ENCODE measurements at places on chromosomes 11 and 22. TPM values are rescaled to one million over a fixed set of nuclear protein-coding genes. Genes with fewer than 3 reads are reported as not detected.

DNA sequence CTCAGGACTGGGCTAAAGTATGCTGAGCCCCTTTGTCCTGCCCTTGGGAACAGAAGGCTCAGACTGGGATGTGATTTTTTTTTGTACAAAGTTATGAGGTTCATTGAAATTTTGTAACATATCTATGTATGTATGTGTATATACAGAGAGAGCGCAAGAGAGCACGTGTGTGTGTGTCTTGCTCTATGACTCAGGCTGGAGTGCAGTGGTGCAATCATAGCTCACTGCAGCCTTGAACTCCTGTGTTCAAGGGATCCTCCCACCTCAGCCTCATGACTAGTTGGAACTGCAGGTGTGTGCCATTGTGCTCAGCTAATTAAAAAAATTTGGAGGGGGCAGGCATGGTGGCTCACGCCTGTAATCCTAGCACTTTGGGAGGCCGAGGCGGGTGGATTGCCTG lies 5.7 kb downstream of the TMEM25 start:
- DNase-seq, result no peak

GRCh38 chr11:84854498-84854880 lies 772.7 kb downstream of the DLG2 start:
- no peak for DNase-seq

GRCh38 chr11:36253238-36253637 lies 36.0 kb downstream of the COMMD9 start:
- no peak for DNase-seq

DNA sequence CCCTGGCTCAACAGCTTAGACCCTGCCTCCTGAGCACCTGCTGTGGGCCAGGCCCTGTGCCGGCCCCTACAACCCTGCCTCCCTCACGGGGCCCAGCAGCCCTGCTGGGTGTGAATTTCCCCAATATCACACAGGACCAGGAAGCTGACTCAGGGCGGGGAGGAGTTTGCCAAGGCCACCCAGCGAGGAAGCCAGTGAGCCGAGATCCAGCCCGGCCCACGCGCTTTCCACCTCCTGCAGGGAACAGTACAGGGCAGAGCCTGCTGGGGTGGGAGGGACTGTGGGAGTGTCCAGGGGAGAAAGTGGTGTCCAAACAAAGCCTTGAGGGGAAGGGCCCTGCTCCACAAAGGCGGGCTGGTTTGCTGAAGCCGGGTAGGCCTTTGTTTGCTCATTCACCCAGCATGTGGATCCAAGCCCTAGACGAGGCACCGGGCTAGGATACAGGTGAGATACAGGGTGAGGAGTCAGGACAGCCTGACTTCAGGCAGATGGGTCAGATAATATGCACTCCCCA lies 26.8 kb downstream of the RPL3 start:
- peak; percentile 93 for DNase-seq

- DNase-seq, result no peak
These were observed 111.4 kb upstream of the TBCEL start for GRCh38 chr11:120912504-120912903.

GRCh38 chr11:80727315-80727714 lies 1286.5 kb upstream of the TENM4 start:
- no peak for DNase-seq

- DNase-seq, result no peak
These were observed 46.6 kb downstream of the CELF1 start for GRCh38 chr11:47506373-47506772.

DNA sequence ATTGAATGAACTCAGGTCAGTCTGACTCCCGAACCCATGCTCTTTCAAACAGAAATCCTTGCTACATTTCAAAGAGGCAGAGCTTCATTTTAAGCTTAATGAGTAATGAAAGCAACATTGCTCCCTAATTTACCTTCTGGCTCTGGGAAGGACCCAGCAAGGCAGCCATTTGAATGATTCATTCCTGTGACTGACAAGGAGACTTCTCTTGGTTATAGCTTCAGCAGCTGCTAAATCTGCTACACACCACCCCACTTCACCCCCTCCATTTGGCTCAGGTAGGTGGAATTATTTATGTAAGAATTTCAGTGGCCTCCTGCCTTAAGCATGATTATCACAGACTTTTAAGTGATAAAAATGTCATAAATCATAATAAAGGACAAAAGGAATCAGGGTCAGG lies 117.7 kb downstream of the KCNC1 start:
- no peak for DNase-seq

DNA sequence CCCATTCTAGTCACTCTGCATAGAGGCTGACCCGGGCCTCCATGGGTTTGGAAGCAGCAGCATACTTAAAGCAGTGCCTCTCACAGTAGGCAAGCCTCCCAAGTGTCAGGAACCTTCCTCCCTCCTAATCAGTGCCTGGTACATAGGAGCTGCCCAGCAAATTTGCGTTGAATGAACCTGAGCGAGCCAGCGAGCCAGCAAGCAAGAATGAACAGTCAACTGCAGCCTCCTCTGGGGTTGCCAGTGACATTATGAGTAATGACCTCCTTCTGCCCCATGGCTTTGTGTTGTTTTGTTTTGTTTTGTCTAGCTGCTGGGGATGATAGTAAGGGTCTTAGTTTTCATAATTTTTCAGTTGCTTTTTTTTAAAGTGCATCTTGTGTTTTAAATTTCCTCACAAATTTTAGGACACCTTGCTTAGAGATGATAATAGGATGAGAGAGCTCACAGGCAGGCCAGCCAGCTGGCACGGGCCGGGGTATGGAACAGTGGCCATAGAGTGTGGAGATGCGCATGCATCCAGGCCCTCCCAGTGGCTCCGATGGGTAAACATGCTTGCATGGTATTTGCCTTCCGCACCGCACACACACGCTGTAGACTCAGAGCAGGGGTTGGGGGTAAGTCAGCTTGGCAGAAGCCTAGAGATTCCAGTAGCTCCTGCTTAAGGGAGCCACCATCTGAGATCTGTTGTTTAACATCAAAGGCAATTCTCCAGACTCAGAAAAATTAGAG lies 36.1 kb downstream of the TTC12 start:
- DNase-seq, result no peak

- DNase-seq, result no peak
These were observed 154.7 kb downstream of the BLID start for GRCh38 chr11:121961321-121961801.

DNA sequence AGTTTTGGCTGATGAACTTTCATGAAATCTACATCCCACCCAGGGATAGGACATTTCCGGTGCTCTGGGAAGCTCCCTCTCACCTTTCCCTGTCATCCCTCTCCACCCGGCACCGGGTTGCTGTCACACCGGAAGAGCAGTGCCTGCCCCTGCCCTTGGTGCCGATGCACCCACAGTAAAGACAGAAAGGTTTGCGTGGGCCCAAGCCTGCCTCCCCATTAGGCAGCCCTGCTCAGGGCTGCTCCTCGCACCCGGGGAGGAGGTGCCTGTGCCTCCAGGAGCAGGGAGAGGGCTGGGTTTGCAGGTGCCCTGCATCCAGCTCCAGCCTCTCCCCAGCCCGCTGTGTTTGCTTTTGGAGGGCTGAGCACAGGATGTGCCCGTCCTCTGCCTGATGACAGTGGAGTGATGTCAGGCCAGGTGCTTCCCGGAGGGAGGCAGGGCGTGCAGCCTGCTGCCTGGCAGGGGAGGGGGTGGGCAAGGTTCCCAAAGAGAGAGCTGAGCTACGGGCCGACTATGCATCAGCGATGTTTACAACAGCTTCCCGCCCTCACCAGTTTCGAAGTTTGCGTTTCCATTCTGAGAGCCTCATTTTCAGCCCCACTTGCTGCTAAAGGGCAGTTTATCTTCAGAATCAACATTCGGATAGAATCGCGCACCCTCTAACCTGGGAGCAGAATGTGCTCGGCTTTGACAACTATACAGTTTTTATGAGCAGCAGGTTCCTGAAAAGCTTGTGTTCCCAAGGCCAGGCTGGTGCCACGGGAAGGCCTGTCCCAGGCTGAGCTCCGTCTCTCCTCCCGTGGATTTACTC lies 83.2 kb upstream of the CLDN5 start:
- DNase-seq, result no peak

GRCh38 chr11:46800177-46800576 lies 45.9 kb downstream of the CKAP5 start:
- DNase-seq, result no peak

GAL3ST3 gene
- 3.5 TPM for total RNA-seq

GRCh38 chr11:2913776-2914175 lies 15.4 kb downstream of the PHLDA2 start:
- DNase-seq, result no peak

DNAJB7 gene
- not detected for total RNA-seq

TST gene
- total RNA-seq, result 45.8 TPM

CHID1 gene
- total RNA-seq, result 53.0 TPM

Data from left ventricle myocardium superior (tissue), 1 donor.